ENCODE measurements at places on chromosomes 1 and 21.

DNA sequence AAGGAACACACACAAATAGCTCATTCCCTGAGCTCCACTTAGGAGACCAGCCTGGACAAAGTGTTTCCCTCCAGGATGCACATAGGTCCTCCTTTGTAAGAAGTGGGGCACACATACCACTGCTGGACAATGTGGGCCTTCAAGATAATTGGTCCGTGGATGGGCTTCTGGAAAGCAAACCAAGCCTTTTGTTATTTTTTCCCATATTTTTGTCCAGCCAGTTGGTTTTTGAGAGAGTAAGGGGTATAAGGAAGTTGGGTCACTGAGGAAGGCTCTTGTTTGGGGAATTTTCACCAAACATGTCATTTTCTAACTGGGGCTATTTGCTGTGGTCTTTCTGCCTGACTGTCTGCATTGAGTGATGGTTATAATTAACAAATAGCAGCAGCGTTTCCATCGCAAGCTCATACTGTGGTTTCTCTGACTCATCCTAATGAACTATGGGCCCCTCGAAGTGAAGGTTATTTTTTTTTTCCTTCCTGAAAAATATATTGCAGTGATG lies 306.3 kb upstream of the DUSP10 start:
- peak; percentile 90 for DNase-seq

DNA sequence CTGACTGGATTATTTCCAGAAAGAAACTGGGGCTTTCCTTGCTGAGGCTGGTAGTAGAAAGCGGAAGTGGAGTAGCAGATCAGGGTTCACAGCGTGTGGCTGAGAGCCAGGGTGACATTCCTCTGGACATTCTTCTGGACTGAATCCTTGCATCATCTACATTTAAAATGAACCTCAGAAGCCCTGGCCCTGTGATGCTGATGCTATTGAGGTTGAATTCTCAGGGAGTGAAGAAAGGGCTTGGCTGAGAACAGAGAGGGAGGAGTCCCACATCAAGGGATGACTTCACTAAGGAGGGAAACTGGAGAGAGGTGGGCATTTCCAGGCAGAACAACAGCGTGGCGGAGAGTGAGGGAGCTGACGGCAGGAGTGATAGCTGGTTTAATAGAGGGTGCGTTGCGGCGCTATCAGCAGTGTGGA lies 102.3 kb upstream of the LMO4 start:
- DNase-seq, result peak; percentile 99

GRCh38 chr1:153277852-153278251 lies 18.4 kb downstream of the LORICRIN start:
- no peak for DNase-seq

DNA sequence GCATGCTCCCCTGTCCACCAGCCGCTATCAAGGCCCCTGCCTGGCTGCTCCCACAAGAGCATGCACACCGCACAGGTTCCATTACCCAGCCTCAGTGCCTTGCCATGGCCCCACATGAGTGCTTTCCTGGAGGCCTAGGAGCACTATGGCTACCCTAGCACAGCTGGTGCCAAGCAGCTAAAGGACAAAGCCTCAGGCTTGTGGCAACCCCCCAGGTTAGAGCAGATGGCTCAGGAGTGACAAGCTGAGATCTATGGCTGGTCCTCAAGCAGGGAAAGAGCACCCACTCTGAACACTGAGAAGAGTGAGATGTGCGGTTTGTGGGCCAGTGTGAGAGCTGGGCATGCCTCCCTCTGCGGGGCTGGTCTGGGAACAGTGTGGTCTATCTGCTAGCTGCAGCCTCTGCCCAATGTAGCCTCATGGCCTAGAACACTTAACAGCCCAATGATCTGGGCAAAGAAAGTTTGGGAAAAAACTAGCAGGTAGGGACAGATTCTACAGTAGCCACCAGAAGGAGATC lies 129.8 kb downstream of the VAV3 start:
- no peak for DNase-seq

DNA sequence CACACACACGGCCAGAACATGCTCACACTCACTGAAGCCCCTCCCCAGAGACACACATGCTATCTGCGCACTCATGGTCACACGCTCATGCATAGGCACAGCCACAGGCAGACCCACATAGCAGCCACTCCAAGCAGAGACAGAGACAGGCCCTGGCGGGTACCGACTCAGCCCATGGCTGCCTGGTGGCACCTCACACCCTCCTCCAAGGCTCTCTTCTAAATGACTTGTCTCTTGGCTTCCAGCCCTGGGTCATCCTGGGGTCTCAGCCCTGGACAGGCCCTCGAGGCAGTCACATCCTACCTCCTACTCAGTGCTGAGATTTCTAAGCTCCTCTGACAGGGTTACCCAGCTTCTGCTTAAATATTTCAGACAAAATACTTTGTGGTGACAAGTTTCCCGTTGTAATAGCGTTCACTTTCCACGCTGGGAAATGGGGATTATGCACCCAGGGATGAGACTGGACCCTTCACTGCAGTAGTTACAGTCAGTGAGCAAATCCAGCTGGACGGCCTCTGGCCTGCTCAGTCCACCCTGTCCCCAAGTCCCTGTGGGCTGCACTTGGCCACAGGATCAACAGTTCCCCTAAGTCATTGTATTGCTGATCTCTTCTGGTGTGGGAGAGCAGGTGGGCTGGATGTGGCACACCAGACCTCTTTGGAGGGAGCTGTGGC lies 2.9 kb upstream of the NFASC start:
- no peak for DNase-seq

DNA sequence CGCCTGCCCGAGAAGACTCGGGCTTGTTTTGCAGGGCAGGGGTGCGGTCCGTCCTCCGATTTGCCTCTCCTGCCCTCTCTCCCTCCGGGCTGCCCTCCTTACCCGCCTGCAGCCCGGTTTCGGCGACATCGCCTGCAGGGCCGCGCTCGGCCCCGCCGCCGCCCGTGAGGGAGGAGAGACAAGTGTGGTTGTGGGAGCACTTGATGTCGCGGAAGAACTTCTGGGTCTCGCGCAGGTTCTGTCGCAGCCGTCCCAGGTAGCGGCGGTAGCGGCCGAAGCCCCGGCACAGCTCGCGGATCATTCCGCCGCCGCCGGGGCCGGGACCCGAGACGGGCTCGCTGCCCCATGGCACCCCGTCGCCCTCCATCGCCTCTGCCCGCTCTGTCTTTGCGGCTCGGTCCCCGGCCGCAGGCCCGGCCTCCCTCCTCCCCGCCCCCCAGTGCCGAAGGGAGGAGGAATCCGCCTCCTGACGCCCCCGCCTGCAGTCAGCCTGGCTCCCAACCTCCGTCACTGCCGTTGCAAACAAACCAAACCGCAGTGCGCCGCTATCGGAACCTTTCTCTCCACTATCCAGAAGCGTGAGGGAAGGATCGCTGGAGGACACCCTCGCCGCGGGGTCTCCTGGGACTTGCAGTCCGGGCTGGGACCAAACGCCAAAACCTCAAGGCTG lies at the start of gene DSTYK:
DSTYK (minus strand) TSS at position 534 of the 670 bp plus-strand sequence; CDS start at position 367, 167 bp downstream.
- peak; percentile 98 for DNase-seq

DNA sequence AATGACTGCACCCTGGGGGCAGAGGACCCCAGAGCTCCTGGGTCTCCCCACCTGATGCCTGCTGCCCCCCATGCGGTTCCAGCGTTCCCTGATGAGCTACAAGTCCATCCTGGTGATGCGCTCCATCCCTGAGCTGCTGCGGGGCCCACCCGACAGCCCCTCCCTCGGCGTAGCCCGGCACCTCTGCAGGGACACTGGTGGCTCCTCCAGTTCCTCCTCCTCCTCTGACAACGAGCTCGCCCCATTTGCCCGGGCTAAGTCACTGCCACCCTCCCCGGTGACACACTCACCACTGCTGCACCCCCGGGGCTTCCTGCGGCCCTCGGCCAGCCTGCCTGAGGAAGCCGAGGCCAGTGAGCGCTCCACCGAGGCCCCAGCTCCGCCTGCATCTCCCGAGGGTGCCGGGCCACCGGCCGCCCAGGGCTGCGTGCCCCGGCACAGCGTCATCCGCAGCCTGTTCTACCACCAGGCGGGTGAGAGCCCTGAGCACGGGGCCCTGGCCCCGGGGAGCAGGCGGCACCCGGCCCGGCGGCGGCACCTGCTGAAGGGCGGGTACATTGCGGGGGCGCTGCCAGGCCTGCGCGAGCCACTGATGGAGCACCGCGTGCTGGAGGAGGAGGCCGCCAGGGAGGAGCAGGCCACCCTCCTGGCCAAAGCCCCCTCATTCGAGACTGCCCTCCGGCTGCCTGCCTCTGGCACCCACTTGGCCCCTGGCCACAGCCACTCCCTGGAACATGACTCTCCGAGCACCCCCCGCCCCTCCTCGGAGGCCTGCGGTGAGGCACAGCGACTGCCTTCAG lies 35.5 kb downstream of the TRIM11 start:
- DNase-seq, result no peak

DNA sequence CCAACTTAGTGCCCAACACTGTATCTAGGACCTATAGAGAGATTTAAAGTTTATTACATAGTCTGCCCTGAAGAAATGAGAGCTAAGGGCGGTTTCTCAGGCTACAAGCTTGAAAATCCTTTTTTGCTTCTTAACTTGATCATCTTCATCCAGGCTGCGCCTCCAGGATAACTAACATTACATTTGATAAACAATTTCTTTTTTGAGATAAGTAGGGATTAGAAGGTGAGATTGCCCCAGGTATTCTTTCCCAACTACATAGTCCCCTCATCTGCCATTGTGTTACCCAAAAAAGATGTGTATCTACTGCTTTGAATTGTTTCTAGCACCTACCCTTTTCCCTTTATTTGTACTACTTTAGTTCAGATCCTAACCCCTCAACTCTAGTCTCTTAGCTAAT lies 25.4 kb downstream of the NUF2 start:
- DNase-seq, result no peak

DNA sequence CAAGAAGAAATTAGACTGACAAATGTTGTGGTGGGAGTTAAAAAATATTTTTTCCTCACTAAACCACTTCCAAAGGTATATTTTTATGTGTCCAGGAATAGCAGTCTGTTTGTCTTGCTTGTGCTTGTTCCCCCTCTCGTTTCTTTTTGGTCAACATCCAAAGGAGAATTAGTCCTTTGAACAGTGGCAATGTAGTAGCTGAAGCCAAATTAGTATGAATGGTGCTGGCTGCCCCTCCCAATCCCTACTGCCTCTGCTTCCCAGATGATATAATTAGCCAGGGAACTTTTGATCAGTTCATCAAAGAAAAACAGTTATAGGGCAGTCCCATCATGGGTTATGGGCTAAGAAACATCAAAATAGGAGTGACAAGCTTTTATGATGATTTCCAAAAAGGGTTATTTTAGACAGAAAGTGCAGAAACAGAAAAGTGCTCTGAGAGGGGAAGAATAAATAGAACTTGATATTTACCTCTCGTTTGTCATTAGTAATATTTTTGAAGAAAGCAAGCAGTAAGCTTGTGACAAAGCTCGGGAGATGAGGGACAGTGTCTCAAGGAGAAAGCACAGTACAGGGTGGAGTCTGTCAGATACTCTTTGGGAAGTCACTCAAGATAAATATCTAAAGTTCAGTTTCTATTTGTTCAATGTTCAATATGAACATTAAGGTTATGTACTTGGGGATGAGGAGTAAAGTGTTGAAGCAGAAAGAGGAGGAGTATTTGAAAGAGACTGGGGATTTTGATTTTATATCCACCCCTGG lies 239.1 kb downstream of the HLX start:
- no peak for DNase-seq

- no peak for DNase-seq
Observed at GRCh38 chr1:1390675-1391074, 8.5 kb downstream of the CCNL2 start.

DNA sequence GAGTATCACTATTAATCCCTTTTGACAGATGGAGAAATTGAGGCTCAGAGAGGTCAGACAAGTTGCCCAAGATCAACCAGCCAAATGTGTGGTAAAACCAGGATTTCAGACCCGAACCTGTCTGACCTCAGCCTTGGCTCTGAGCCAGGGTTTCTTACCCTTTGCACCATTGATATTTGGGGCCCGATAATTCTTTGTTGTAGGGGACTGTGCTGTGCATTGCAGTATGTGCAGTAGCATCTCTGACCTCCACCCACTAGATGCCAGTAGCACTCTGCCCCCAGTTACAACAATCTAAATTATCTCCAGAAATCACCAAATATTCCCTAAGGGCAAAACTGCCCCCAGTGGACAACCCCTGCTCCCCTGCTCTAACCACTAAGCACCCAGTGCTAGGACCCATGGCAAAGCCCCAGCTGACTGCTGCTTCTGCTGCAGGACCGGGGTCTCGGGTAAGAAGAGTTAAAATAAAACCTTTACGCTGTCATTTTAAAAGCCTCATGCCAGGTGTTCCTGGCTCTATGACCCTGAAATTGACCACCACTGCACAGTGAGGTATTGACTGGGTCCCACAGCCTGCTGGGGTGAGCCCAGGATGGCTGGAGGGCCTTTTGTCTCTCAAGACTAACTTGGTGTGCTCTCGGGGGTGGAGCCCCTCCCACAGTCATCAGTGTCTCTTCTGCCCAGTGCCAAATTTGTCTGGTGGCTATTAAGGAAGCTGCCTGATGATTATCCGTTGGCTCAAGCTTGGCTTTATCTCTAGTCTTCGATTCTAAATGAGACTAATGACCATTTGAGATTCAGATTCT lies 5.6 kb upstream of the MAN1C1 start:
- DNase-seq, result no peak

DNA sequence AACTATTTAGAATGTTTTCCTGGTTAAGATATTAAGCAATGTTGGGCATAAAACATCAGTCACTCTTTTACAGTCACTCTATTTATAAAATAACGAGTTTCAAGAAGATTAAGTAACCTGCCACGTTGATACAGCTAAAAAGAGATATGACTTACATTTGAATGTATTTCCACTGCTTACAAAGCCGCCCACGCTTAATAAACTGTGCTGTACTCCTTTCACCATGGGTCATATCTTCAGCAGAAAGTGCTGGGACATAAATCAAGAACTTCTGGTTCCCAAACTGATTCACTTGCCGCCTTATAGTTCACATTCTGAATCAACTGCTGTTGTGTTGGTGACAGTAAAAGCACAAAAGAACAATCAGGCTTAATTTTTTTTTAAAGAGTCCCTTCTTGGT lies 666.7 kb downstream of the NCAM2 start:
- DNase-seq, result peak; percentile 9

DNA sequence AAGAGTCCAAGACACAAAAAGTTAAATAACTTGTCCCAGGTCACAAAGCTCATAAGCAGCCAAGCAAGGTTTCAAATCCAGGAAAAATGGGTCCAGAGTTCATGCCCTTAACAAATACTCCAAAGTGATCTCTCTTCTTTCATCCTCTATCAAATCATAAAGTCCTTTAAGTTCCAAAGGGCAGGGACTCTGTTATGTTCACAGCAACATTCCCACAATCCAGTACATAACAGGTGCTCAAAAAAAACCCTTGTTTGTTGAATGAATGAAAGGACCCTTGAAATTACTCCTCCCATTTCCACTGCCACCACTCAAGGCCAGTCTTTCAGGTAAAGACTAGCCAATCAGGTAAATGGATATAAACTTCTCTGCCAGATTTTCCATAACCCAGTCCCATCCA lies 2.7 kb downstream of the ABL2 start:
- DNase-seq, result no peak

DNA sequence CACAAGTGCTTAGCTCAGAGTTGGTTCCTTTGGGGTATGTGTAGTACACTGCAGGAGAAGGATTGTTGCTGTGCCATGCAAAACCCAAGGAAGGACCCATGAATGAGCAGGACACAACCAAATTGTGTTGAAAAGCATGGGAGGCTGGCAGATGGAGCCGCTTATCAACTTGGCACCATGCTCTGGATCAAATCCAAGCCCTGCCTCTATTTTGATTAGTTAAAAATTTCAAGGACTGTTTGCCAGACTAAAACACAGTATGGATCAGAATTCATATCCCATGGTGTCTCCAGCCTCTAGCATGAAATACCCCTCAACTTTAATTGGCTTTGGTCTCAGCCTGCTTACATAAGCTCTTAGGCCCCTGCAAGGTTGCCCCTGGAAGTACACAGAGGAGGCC lies 27.8 kb downstream of the CCDC185 start:
- DNase-seq, result no peak

GRCh38 chr1:60573726-60574409 lies 500.3 kb upstream of the C1orf87 start:
- peak; percentile 75 for DNase-seq

- peak; percentile 36 for DNase-seq
Observed at GRCh38 chr1:22452481-22452957, 868 bp downstream of the ZBTB40 start.
